NCI-H187 treated with DMSO at 0.1 percent for 48 hours (cell line): ENCODE measurements at places on chromosomes 13 and 19.

DNA sequence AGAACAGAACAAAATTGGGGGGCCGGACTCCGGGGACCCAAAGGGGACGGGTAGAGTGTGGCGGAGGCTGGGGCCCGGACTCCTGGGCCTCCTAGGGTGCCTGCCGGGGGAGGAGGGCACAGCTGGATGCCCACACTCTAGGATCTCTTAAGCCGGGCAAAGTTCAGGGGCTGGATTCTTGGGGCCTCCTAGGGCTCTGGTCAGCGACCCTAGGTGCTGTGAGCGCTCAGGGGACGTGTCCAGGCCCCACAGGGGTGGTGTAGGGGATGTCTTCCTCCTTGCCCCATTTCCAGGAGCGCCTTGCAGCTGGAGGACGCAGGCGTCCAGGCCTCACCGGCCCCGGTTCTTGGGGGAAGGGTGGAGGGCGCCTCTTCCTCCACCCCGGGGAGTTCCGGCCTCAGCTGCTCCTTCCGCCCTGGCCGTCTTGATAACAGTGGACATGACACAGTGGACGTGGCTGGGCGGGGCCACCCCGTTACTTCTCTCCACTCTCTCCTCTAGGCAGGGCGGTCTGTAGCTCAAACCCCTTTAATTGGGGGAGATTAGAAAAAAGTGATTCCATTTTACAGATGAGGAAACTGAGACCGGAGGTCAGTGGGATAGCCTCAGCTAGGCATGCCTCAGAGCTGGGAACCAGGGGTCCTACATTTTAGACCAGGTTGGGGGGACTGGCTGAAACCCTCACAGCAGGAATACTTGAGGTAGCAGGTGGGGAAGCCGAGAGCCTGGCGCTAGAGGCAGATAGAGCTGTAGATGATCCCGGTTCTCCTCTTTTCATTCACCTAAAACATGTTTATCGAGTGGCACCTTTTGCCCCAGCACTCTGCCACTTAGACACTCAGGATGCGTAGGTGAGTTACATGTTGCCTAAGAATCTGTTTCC is 705 bp downstream of the STXBP2 start:
- no peak for DNase-seq

- no peak for DNase-seq
Observed at GRCh38 chr13:99178636-99179035, 22.0 kb upstream of the UBAC2 start.

- no peak for DNase-seq
Observed at GRCh38 chr19:38034492-38034860, 127.5 kb downstream of the SIPA1L3 start.

GRCh38 chr13:43140985-43141384 is 117.6 kb downstream of the DNAJC15 start:
- DNase-seq, result no peak

GRCh38 chr13:41060724-41061074 is 610 bp upstream of the WBP4 start:
- DNase-seq, result no peak

DNA sequence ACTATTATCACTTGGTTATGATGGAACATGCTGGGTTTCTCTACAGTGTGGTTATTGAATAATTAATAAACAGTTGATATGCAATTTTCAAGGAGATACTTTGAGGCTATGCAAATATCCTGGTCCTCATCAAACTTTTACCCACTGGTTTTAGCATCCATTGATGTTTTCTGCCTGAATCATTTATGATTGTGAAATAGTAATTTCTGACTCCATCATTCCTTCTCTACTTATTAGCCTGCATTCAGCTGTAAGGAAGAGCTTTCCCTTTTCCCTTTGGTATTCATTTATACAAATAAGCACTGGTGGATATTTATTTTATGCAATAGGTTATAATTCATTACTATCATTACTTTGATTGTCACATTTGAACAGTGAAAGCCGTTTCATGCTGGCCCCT is 13.9 kb upstream of the DNAJC15 start:
- no peak for DNase-seq

DNA sequence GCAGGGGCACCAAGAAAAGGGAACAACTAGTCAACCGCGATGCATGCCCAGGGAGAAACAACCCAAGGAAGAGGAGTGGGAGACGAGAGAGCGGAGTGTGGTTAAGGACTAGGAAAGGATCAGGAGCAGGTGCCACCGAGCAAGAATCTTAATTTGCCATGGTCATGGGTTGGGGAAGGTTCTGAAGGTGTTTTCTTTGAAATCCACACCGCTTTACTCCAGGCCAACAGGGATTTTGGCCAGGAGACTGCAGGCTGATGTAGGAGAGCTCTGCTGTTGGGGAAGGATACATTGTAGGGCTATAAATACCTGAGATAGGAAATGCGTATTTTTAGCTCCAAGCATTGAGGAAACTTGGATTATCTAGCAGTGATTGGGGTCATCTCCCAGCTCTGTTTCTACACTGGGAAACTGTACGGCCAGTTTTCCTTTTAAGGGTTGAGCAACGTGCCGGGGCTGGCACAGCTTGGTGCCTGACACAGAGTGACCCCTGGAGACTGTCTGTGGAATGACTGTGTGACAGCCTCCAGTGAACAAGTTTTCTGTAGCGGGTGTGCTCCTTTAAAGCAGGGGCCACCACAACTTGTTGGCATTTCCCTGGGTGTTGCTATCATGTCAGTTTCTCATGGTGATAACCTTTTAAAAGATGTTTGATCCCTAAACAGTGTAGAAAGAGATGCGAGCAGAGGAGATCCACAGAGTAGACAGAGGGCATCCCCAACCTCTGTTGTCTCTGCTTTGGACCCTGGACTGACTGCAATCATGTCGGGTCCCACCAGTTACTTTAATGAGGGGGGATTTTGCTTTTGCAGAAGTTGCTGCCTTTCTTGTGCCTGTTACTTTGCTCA is 34.3 kb downstream of the ZNF536 start:
- no peak for DNase-seq

- DNase-seq, result no peak
Observed at GRCh38 chr19:359653-359925, 15.0 kb upstream of the MIER2 start.

DNA sequence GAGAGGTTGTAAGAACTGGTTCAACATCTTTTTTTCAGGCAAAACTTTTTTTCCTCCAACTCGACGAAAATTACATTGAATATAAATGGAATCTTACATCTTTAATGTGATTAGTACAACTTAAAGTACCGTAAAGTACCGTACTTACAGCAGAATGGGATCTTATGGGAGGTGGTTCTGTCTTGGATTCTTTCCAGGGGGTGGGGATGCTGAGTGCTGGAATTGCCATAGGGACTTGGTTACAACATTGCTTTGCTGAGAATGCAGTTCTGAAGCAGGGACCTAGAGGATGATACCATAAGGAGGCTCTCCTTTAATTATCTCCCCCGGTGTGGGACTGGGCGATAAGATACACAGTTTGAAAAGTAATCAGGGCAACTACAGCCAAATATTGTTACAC is 186.4 kb downstream of the KLF5 start:
- DNase-seq, result no peak

- no peak for DNase-seq
Observed at GRCh38 chr19:38669552-38669951, 22.1 kb downstream of the ACTN4 start.

DNA sequence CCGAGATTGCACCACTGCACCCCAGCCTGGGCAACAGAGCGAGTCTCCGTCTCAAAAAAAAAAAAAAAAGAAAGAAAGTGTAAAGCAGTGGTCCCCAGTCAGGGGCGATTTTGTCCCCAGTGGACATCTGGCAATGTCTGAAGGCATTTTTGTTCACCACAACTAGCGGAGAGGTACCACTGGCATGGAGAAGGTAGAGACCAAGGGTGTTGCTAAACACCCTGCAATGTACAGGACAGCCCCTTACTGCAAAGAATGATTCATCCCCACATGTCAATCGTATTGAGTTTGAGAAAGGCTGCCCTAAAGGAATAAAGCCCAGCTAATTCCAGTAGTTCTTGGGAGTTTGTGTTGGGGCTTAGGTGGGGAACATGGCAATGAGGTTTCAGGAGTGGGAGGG is 38.7 kb downstream of the CYP4F2 start:
- DNase-seq, result no peak

GRCh38 chr13:110893571-110893970 is 21.3 kb downstream of the ANKRD10 start:
- no peak for DNase-seq

DNA sequence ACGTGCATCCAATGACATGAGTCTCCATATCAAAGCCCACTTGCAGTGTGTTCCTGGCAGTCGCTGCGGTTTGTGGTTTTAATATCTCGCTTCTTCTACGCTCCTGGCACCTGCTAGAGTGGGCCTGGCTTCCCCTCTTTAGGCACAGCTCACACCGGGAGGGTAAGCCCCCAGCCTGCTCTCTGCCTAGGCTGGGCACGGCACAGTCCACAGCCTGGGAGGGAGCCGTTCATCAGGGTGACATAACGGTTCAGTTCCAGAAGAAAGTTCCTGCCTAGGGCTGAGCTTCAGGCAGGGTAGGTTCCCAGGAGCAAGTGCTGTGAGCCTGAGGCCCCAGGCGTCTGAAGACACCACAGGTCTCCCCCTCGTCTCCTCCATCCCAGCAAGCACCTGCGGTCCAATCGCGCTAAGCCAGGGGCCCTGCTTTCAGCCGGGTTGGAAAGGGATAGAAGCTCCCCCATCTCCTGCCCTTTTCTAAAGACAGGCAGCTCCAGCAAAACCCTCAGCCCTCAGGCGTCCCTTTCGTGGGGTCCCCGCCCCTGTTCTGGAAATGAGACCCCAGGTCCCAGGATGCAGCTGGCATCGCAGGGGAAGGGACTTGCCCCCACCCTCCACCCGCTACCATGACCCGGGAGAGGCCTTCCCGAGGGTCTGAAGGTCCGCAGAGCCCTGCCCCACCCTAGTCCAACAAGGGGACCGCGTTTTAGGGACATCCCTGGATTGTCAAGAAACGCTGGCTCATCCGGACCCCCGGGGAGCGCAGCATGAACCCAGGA is 121.6 kb upstream of the ZNF507 start:
- DNase-seq, result no peak

DNA sequence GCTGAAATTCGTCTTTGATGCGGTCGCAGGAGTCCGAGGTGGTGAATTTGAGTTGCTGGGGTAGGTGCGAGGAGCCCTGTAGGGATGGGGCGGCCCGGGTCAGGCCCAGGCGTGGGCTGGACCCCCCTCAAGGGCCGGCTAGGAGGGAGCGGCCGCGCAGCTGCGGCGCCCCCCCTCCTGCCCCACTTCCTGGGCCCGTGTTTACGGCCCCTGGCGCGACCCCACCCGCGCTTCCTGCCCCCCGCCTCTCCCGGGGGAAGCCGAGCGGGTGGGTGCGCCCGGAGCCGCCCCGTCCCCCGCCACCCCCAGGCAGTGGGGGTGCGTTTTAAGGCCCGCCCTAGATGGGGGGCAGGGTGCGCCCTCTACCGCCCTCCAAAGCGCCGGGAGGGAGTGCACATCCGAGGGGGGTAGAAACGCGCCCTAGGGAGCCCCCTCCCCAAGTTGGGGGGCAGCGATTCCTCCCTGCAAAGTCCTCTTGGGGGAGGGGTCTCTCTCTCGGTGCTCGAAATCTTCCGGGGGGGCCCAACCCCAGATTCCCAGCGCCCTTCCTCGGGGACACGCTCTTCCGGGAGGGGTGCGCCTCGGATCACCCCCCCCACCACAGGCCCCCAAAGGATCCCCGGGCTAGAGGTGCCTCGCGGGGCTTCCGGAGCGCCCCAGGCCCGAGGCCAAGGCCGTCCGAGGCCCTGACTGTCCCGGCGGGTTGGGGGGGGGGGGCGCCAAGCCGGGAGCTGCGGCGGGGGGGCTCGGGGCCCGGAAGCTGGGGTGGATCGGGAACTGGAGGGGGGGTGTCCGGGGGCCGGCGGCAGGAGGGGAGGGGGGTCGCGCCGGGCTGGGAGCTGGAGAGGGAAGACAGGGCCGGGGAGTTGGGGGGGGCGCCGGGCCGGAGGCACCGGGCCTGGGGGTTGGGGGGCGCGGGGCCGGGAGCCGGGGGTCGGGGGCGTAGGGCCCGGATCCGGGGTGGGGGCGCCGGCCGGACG is 823 bp downstream of the TLE5 start:
- DNase-seq, result no peak

- no peak for DNase-seq
Observed at GRCh38 chr19:46840498-46840942, 10.1 kb downstream of the AP2S1 start.
